ENCODE measurements at places on chromosomes 6 and 20.

DNA sequence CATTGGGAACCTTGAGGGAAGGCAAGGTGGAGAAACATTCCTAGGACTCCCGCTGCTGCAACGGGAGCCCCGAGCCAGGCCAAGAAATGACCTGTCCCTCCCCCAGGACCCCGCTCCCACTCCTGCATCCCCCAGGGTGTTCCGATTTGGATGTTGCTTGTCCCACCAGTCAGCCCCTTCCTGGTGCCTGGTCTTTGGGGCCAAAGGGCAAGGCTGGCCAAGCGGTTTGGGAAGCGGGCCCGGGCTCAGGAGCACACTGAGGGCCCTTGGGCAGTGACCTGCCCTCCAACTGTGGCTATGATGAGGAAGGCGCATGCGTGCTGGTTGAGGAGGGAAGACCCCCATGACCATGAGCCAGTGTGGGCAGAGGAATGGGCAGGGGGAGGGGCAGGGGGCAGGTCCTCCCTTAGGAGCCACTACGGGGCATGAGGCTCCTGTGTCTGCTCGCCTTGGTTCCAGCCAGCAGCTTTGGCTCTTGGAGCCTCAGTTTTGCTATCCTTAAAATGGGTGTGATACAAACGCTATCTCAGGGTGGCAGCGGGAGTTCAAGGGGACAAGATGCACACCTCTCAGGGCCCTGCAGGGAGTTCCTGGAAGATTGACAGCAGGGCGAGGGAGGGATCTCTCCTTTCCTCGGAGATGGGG lies 50.4 kb downstream of the RBM38 start:
- DNase-seq, result no peak

DNA sequence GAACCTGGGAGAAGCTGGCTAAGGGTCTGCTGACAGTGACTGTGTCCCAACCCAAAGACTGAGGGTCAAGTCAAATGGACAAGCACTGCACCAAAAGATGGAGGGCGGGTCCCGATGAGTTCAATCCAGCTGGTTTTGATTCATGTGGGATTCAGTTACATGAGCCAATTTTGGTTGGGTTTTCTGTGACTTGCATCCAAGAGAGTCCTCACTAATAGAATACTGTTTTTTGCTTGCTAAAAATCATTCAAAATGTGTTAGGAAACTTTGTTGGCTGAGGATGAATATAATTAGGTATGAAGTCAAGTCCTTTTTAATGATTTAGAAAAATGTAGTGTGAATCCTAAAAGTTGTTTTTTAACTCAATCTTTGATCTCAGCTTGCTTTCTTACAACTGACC lies 323.8 kb upstream of the NOX3 start:
- DNase-seq, result no peak

DNA sequence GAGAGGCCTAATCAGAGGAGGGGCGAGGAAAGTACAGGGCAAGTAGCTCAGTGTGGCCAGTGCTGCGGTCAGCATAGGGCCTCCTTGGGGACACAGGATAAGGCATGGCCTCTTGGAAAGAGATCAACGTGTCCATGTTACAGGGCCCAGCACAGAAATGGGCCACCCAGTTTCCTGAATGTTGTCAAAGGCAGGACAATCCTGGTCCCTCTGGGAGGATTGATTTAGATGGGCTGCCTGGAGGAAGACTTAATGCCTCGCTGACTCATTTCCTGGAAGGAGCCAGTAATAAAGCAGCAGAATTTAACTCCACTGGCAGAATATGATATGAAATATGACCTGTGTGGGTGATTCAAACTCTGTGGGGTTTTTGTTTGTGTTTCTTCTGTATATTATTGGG lies 16.6 kb downstream of the DDO start:
- no peak for DNase-seq

- no peak for DNase-seq
These were observed 492.1 kb downstream of the MAFB start for GRCh38 chr20:40196846-40197436.

DNA sequence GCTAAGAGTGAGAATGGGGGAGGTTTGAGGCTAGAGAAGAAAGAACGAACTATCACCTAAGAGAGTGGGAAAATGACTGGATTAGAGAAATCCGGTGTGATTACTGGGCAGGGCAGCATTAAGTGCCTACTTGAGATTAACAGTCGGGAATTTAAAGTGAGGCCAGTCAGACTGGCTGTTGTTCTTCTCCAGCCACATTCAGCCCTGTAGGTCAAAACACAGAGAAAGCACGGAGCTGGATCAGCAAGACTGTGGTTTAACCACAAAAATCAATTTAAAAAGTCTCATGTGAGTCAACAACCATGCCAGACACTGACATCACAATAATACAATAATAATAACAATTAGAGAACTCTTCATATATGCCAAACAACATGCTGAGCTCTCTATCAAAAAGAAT lies 301.9 kb upstream of the SGK1 start:
- DNase-seq, result no peak

DNA sequence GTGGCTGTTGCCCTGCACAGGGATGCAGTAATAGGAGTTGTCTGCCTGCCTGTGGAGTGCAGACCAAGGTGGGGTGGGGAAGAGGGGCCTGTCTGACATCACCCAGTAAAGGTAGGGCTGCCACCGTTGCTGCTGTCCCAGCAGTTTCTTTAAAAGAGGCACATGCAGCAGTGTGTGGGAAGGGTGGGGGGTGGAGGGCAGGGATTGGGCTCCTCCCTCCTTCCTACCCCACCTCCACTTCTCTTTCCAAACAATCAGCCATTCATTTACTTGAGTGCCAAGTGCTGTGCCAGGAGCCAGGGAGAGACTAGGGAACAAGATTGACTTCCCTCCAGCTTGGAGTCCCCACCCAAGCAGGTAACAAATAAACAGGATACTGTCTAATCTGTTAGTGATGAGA lies 66.8 kb upstream of the MYL9 start:
- no peak for DNase-seq

GRCh38 chr20:13199279-13199678 lies 21.8 kb upstream of the ISM1 start:
- no peak for DNase-seq

DNA sequence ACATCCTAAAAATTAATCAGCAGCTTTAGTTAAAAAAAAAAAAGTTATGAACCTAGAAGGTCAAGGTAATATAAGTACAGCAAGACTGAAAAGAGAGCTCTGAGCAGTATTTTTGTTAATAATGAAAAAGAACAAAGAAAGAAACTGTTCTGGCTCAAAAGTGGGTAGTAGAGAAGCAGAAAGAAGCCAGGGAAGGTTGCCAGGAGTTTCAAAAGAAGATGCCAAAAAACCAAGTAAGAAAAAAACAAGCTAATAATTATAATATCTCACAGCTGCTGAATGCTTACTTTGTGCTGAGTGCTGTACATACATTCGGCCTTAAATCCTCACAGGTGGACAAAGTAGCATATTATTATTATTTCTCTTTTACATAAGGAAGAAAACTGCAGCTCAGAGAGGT lies 31.9 kb downstream of the NRSN1 start:
- DNase-seq, result no peak

DNA sequence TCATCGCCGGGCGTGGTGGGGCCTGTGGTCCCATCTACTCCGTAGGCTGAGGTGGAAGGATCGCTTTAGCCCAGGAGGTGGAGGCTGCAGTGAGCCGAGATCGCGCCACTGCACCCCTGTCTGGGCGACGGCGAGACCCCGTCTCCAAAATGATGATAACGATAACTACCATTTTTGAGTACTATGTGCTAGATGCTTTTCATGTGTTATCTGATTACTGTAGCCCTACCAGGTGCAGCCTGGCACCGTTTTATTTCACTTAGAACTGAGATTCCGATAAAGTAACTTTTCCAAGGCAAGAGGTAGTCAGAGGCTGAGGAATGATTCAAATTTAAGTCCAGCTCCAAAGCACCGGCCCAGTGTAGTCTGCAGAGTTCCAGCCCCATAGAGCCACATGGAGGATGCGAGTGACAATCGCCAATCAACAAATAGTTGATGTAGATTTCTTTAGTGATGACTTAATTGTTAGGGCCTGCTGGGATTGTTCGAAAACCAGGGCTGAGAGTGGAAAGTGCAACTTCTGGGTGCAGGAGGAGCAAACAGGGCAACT lies 727 bp downstream of the ERMARD start:
- DNase-seq, result no peak

- DNase-seq, result no peak
These were observed 26.4 kb downstream of the BRPF3 start for GRCh38 chr6:36222924-36223323.

DNA sequence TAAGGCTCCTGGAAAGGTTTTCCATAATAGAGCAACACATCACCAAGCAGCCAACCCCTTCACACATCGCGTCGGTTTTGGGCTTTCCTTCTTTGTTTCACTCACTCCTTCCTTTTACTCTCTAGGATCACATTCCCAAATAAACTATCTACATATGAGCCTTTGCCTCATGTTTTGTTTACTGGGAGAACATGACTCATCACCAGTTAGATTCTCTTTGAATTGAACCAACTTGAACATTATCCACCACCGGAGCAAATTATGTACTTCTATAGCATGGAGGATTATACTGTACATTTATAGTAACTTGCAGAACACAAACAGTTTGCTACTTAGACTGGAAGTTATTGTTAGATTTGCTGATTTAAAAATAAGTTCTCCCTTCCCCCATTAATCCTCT lies 41.0 kb downstream of the SAMD5 start:
- no peak for DNase-seq

DNA sequence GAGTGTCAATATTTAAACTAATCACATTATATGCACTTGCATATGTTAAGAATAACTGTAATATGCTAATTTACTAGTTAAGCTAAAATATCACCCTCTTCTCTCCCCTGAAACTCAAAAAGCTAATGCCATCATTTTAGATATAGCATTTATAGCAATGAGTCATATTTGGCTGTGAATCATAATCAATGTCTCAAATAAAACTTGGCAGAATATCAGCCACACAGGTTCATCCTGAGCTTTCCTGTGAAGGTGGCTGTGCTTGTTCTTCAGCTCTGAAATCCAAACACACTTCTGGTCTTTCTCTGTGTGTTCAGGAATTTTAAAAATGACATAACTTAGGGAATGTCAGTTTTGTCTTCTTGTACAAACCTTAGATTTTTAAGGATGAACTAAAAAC lies 12.8 kb upstream of the PNRC1 start:
- no peak for DNase-seq

GRCh38 chr20:22371843-22372242 lies 212.5 kb downstream of the FOXA2 start:
- no peak for DNase-seq

- DNase-seq, result no peak
These were observed 117.9 kb downstream of the JAG1 start for GRCh38 chr20:10555865-10556308.

DNA sequence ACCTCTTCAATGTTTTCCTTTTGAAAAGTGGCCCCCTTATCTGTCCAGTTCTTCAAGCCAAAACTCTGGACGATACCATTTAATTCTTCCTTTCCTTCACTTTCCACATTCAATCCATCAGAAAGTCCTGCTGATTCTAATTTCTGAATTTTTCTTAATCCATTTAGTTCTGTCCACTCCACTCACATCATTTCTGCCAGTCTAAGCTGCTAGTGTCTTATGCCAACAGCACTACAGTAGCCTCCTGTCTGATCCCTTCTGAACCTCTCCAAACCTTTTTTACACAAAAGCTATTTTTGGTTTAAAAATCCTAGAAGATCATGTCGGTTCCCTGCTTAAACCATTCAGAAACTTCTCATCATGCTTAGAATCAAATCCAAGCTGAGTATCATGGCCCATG lies 24.5 kb upstream of the SNAP25 start:
- DNase-seq, result no peak

GRCh38 chr6:132481189-132481588 lies 31.7 kb downstream of the STX7 start:
- DNase-seq, result no peak

DNA sequence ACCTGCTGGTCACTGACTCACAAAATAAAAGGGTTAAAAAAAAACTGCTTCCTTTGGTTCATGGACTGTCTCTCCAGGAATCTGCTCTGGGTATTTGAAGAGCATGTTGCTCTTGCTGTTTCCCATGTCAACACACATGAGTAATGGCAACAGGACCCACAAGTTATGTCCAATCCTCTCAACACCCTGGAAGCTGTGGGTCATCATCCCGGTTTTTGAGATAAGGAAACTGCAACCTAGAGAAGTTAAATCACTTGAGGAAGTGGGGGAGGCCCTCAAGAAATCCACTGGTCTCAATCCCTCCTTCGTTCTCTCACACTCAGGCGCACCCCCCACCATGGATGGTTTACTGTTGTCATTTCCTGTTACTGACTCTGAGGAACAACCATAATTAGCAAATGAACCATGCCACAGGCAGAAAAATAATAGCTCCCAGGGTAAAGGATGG lies 12.4 kb downstream of the MAP1LC3A start:
- no peak for DNase-seq

GRCh38 chr20:58619077-58619863 lies 31.8 kb upstream of the STX16 start:
- no peak for DNase-seq

DNA sequence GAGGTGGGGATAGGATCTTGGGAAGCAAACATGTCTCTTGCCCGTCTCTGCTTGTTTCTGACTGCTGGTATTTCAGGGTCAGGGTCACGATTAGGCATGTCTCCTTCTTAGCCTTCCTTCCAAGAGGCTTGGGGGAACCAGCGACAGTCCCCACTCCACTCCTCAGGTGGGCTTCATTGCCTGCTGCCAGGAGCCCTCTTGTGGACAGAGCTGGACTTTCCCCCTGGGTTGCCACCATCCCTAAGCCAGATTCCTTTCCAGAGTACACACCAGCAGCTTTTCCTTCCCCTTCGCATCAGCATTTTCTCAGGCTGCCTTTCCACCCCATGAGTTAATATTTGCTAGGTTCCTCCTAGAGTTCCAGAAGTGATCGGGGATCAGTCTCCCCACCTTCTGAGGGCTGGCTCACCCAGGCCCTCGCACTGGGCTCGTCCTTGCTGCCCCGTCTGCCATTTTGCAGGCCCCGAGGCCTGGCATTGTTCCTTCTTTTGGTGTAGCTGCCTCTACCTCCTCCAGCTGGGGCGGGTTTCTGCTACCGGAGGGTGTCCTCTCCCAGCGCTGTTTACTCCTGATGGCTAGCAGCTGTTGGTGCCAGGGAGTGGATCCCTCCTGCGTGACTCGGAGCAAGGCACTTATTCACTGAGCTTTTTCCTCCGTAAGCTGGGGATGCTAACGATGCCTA lies 8.8 kb upstream of the C20orf144 start:
- DNase-seq, result peak; percentile 70

DNA sequence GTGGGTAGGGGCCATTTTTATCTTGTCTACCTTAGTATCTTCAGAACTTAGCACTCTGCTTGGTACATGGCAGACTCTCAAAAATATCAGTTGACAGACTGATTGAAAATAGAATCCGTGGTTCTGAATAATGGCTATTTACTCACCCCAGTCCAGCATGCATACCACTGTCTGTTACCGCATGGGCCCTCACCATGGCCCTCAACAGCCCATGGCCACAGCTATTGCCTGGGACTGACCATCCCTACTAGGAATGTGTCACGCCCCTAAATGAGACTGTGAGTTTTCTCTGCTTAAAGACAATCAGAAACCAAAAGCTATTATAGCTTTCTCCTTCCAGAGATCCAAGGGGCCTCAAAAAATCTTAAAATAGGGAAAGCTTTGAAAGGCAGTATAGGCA lies 207.7 kb downstream of the ATXN1 start:
- DNase-seq, result no peak

GRCh38 chr6:41492261-41492891 lies 53.8 kb upstream of the FOXP4 start:
- no peak for DNase-seq

Data from posterior cingulate gyrus (tissue), 11 donors.